Ascending aorta (tissue), 2 donors: ENCODE measurements at places on chromosomes 11 and 22.

DNA sequence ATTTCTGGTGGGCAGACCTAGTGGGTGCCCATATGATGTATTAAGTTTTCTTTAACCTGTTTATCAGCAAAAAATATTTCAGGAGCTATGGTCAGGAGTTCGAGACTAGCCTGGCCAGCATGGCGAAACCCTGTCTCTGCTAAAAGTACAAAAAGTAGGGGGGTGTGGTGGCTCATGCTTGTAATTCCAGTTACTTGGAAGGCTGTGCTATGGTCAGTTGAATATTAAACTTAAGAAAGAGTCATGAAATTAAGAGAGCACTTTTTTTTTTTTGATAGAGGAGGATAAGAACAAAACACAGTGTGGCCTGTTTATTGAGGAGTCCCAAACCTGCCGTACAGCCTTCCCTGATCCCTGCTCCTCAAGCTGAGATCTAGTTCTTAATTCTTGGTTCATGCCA is 29.8 kb downstream of the OR6Q1 start:
- DNase-seq: no peak

GRCh38 chr22:37428649-37429586 is 1.6 kb upstream of the ELFN2 start:
- DNase-seq: no peak

- DNase-seq: no peak
Observed at GRCh38 chr11:124864176-124864891, 898 bp upstream of the ROBO3 start.

GRCh38 chr22:48426466-48427380 is 1401.0 kb downstream of the BRD1 start:
- DNase-seq: no peak

- DNase-seq: no peak
Observed at GRCh38 chr11:68215087-68215445, 2.0 kb upstream of the KMT5B start.

- no peak for DNase-seq
Observed at GRCh38 chr11:118082880-118083552, 3.7 kb downstream of the SMIM35 start.

- DNase-seq: no peak
Observed at GRCh38 chr11:131816051-131816450, 445.6 kb downstream of the NTM start.

DNA sequence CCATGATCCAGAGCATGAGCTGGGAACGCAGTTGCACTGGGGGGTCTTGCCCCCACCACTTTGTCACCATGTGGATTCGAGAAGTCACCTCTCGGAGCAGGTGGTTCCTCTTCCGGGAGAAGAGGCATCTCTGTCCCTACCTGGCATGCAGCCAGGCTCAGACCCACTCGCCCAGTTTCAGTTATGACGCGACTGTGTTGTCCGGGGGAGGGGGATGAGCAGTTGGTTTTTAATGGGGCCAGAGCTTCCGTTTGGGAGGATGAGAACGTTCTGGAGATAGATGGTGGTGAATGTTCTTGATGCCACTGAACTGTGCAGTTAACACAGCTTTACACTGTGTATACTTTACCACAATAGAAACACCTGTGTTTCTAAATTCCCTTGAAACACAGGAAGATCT is 41.5 kb downstream of the DHCR7 start:
- no peak for DNase-seq

DNA sequence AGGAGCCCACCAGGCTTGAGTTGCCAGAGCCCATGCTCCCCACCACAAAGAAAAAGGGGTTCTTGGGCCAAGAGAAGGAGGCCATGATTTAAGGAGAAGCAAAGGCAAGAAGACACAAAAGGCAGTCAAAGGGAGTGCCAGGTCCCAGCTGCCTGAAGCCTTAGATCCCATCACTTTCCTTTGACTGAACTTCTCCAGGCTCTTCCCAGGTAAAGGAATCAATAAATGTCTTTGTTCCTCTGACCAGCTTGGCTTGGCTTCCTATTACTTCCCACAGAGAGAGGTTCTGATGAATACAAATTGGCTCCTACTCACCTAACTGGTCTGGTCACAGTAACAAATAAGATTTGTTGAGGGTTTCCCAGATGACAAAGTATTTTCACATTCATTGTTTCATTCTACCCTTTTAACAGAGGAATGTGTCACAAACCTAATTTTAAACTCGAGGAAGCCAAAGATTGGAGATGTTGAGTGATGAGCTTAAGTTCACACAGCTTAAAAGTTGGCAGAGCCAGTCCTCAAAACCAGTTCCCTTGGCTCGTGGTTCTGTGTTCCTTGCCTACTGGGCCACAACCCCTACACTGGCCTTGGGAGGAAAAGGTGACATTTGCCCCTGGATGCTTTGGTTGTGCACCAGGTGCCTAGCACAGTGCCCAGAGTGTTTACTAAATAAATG is 96.4 kb upstream of the SESN3 start:
- DNase-seq: no peak

GRCh38 chr22:21690401-21690801 is 24.6 kb downstream of the PPIL2 start:
- no peak for DNase-seq

DNA sequence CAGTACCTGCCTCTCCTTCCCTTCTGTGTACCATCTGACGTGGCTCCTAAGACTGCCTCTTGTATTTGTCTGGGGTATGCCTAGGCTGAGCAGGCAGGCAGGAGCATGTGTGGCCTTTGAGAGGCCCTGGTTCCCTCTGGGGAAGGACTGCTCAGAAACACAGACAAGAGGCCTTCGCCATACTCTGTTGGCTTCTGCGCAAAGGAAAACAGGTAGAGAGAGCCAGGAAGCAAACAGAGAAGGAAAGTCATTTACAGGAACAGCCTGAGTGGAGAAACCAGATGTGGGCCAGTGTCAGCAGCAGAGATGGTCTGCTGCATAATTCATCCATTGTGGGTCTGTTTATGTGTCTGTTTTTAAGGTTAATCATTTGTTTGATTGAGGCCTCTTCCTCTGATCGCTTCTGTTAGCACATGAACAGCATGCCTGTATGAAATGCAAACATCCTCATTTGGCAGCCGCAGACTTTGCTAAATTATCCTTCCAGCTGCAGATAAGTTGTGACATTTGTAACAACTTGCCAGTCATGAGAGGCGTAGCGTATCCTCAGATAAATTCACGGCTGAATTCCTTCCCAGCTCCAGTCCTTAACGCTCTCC is 119.4 kb downstream of the GALNT18 start:
- no peak for DNase-seq

DNA sequence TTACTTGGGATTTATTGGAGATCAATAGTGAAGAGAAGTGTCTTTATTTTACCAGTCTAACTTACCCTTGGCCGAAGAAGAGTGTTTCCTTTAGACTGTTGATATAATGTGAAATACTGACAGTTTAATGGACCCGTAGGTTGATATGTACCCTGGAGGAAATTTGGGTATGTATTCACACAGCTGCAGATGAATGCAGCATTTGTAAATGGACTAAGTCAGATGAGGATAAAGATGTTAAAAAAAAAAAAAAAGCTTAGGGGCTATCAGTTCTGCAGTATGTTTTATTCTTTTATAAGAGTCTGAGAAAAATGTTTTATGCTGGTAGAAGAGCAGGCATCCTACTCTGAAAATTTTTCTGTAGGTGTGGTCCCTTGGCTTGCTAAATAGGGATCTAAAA is 2.7 kb downstream of the REXO2 start:
- no peak for DNase-seq

DNA sequence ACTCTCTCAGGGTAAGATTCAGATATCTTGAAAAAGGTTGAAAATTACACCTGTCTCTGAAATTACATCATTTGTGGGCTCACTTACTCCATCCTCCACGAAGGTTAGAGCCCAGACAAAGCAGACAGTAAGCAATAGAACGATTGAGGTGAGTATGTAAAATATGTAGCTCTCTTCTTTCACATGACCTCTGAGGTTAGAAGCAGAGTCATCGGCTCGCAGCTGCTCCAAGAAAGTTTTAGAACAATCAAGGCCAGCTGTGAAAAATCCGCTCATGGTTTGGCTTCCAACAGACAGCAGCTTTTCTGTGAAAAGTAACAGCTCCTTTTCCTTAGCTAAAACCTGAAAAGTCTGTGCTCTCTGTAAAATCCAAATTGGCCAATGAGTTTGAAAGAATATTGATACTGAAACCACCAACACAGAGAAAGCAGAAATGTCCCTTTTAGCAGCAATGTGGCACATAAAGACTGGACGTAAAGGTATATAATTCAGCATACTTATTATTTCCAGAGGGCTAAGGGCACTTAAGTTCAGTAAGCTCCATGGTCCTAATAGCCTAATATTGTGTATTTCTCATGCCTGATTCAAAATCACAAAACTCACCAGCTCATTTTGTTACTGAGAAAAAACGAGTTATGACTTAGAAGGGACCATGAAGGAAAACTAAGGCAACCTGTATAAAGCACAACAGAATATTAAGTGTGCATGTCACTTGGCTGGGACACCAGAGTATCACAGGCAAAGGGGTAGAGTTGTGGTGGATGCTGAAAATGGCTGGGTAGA is 78.2 kb downstream of the FAM76B start:
- no peak for DNase-seq

- DNase-seq: no peak
Observed at GRCh38 chr11:120310870-120311269, 14.2 kb upstream of the TLCD5 start.

GRCh38 chr11:59938718-59939117 is 486 bp downstream of the OOSP1 start:
- no peak for DNase-seq

GRCh38 chr22:35410663-35411034 is 10.7 kb downstream of the MCM5 start:
- no peak for DNase-seq

DNA sequence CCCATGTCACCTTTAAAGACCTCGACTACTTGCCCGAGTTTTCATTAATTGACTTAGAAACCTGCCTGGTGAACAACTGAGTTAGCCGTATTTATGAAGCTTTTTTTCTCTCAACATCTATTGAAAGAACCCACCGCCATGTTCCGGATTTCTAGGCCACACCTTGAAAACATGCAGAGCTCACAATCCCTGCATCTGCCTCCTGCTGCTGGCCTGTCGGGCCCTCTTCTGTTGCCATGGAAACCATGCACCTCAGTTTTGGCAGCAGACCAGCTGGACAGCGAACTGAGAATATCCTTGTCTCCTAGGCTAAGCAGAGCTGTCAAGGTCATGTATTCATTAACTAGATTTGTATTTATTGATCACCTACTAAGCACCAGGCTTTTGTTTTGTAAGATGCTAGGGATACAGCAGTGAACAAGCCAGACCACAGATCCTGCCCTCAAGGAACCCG is 4.3 kb upstream of the PATZ1 start:
- no peak for DNase-seq

DNA sequence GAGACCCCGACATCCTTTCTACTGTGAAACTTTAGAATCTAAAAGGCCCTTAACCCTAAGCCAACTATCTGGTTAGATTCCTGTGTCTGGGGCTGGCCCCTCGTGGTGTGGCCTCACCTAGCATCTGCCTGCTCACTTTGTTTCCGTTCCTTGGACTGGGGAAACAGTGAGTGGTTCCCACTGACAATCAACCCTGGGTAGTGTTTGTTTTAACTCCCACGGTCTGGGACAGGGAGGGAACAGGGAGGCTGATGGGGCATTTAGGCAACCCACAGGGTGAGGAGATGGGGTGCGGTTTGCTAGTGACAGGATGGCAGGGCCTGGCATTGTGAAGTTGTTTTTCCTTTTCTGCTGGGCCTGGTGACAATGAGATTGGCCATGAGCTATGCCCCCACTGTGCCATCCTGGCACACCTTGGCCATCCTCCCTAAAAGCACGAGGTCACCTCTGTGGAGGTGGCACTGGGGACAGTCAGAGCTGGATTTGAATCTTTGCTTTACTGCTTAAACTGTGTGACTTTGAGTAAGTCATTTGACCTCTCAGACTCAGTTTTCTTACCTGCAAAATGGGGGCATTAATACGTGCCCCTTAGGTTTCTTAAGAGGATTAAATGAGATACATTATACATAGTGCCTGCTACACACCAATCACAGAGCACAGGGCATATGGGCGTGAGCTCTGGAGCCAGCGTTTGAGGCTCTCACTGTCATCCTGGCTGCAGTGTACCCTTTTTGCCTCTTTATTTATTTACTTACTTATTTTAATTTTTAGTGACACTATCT is 31.4 kb downstream of the CHRDL2 start:
- DNase-seq: no peak

GRCh38 chr22:37443977-37444376 is 16.7 kb upstream of the ELFN2 start:
- no peak for DNase-seq

- no peak for DNase-seq
Observed at GRCh38 chr11:7495882-7496551, 10.7 kb downstream of the OLFML1 start.

DNA sequence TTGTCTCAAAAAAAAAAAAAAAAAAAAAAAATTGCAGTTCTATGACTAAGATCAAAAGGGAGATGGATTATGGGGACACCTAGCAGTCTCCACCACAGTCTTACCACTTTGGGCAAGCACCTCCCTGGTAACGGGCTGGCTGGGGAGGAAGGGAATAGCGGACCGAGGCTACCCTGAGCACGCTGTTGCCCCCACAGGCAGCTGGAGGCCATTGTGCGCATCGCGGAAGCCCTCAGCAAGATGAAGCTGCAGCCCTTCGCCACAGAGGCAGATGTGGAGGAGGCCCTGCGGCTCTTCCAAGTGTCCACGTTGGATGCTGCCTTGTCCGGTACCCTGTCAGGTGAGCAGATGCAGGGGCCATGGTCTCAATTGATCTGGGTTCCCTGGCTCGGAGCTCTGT is 21.2 kb downstream of the MCM5 start:
- no peak for DNase-seq

- DNase-seq: no peak
Observed at GRCh38 chr11:121914508-121915059, 201.4 kb downstream of the BLID start.

DNA sequence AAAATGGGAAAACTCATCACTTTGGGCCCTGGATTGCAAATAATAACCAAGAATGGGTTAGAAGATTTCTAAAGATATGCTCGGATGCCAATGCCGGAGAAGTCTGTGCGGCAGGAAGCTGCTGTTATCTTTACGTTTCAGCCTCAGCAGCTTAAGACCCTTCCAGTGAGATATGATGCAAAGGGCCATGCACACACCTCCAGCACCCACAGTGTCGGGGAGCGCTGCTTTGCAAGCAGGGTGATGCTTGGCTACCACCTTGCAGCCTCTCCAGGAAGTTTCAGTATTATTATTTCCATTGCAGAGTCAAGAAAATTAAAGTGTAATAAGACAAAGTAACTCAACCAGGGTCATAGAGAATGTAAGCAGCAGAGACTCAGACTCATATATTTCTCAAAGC is 37.3 kb downstream of the LARGE1 start:
- DNase-seq: no peak

DNA sequence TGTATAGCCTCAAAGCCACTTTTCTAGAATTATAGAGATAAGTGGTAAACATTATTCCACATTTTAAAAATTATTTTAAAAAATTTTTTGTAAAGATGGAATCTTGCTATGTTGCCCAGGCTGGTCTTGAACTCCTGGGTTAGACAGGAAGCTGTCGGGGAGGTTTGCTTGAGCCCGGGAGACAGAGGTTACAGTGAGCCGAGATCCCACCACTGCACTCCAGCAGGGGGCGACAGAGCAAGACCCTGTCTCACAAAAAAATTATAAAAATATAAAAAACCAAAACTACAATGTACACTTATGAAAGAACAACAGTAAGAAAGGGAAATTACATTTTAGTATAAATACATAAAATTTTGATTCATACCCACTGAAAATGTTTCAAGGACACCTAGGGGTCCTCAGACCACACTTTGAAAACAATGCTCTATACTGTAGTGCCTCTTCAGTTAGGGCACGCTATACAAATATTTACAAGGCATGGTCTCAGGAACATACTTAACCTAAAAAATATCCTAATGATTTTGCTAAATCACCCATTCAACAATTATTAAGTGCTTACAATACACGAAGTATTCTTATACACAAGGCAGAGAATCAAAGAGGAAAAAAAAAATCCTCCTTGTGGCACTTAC is 111.2 kb downstream of the MRTFA start:
- DNase-seq: no peak
